Hematopoietic multipotent progenitor cell (in vitro differentiated cells): ENCODE measurements at places on chromosomes 5 and 9.

DNA sequence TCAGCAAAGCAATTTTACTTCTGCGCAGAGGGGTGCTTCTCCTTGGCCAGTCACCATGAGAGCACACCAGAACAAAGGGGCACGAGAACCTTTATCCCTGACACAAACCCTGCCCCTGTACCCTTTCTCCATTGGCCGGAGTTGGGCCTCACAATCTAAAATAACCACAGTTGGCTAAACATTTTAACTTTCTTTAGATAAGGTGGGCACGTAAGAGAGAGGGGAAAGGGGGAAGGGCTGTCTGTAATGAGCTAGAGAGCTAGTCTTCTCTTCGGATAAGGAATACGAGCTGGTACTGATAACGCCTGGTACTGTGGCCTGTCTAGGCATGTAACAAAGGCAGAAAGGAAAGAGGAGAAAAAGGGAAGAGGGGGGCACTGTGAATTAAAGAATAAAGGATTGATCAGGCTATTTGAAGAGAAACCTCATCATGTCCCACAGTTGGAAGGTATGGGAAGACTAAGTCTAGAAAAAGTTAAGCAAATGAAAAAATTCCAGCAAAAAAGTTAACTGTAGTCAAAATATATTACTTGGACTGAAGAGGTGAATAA, 1.8 kb upstream of the IARS1 start:
- no peak for DNase-seq

DNA sequence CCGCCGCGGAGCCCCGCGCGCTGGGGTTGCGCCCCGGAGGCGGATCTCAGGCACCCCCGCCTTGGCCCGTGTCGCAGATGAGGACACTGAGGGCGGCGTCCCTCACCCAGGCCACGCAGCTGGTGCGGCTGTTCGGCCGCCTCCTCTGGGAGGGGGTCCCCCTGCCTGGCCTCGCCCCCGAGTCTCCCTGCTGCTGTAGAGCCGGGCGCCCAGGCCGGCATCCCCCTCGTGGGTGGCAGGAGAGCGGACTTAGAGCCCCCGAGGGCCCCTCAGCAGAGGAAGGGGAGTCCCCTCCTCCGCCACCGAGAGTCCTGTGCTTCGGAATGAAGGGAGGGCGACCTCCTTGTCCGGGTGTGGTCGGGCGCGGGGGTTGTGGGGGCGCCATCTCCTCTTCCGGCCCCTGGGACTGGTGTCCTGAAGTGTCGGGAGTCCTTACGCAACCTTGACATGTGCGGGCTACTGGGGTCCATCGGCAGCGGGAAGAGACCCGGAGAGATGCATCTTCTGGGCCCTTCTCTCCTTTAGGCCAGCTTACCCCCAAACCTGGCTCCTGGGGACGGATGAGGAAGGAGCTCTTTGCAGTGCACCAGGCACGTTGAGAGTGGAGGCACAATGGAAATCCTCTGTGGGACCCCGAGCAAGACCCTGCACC, 11.7 kb upstream of the EXOSC2 start:
- DNase-seq, result no peak

GRCh38 chr5:137292461-137293027, 206.6 kb downstream of the SPOCK1 start:
- DNase-seq, result no peak

GRCh38 chr9:120242116-120242811, 337.7 kb downstream of the CDK5RAP2 start:
- no peak for DNase-seq

GRCh38 chr9:93464395-93464794, 11.0 kb upstream of the FAM120AOS start:
- peak; percentile 9 for DNase-seq

DNA sequence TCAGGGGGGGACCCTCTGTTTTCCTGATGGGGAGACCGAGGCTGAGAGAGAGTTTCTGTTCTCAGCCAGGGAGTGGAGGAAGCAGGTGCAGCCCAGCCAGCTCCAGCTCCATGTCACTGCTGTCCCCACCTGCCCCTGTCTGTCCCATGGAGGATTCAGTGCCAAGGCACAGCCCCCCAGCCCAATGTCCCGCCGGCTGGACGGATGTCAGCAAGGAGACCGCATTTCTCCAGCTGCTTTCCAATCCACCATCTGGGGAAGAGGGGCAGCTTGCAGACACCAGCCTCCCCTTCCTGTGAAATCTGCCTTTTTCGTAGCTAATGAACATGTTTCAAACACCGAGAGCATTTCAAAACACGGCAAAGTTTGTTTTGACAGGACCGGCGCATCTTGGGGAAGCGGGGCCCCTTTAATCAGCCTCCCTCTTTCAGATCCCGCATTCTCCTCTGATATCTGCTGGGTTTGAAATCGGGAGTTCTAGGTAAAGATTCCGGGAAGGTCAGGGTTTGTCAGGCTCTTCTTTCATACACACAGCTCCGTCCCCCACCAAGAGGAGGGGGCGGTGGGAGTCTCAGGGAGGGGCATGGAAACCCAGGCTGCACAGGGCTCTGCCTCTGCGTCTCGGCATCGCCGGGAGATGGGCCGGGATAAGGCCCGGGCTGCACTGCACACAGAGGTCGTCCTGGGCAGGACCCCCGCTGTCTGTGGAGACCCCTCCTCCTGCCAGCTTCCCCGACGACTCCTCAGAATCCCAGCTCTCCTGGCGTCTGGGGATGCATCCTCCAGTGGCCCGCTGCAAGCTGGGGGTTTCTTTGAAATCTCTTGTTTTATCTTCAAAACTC, 74.8 kb downstream of the NEK6 start:
- no peak for DNase-seq

DNA sequence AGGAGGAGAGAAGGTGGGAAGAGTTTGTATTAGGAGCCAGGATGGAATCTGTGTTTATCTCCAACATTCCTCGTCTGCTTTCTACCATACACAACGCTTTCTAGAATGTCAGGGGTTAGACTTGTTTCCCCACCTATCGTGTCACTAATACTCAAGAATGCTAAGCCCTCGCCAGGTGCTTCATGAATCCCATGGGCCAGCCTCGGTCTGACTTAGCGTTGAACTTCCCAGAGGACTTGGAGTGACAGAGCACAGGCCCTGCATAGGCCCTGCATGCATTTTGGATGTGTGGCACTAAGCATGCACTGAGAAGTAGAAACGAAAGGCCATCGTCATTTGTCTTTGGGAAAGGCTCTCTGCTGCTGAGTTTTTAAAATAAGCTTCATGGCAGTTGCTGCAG, 328.7 kb downstream of the NSG2 start:
- DNase-seq, result no peak

DNA sequence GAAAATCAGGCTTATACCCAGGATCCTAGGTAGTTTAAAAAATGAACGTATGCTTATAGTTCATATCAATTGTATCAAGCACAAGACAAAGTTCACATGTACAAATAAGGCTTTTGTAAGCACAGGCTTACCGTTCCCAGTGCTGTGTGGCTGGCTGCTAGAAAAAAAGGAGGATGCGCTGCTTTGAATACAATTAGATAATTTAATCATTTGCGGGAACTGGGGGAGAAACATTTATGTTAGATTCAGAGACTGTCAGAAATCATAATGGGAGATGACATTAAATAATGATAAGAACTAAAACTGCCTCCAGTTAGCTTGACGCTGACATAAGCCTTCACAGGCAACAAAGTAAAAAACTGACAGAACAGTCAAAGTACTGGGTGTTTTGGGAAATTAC, 93.2 kb downstream of the FNBP1 start:
- DNase-seq, result no peak

- DNase-seq, result no peak
Observed at GRCh38 chr5:139199321-139199720, 1.2 kb upstream of the SIL1 start.

GRCh38 chr9:114518120-114518519, 12.8 kb upstream of the WHRN start:
- DNase-seq, result no peak

GRCh38 chr5:93378073-93378472, 202.9 kb downstream of the NR2F1-AS1 start:
- no peak for DNase-seq

DNA sequence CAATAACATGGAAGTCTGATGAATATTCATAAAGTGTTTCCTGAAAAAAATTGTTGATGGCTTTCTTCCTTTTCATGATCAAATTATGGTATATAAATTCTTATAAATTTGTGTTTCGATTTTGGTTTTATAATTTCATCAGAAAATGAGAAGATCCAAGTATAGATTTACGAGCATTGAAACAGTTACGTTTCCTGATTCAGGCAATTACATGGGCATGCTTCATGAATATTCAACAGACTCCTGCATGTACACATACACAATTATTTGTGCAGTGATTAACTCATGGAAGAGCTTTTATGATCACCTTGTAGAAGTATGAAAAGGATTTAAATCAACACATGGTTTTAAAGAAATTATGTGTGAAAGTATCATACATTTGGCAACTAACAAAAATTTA, 136.7 kb downstream of the MPDZ start:
- no peak for DNase-seq

GRCh38 chr5:9864791-9865190, 234.6 kb upstream of the TAS2R1 start:
- DNase-seq, result no peak

DNA sequence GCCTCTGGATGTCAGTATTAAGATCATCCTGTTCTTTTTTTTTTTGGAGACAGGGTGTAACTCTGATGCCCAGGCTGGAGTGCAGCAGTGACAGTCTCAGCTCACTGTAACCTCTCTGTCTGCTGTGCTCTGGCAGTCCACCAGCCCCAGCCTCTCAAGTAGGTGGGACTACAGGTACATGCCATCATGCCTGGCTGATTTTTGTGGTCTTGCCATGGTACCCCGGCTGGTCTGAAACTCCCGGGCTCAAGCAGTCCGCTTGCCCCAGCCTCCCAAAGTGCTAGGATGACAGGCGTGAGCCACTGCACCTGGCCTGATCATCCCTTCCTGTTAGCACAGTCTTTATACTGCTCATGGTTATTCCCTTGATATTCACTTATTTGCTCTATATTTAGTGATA, 3.5 kb downstream of the KDM4C start:
- DNase-seq, result no peak

GRCh38 chr5:172171118-172171517, 16.9 kb downstream of the STK10 start:
- DNase-seq, result no peak

DNA sequence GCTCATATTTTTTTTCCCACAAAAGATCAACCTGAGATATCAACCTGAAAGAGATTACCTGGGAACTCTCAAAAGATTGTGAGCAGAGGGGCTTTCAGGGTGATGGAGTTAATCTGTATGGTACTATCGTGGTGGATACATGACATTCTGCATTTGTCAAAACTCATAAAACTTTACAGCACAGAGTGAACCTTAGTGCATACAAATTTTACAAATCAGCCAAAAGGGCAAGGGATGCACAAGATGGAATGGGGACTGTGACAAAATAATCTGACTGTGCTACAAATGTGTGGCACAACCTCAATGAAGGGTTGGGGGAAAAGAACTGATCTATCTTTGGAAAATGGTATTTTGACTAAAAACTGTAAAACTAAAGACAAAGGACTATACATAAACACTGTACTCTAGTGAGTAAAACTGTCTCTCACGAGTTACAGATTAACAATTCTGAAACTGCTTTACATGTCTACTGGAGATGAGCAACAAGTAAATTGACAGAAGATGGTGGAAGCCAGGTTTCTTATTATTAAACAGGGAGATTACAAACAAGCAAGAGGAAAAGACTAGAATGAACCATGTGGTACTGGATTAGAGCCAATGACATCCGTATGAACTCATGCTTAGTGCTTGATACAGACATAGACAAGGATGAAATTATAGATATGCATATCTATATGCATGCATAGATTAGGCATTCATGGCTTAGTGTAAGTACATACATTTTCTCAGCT, 24.8 kb upstream of the RLN1 start:
- DNase-seq, result no peak

GRCh38 chr5:168313596-168314204, 22.3 kb downstream of the WWC1 start:
- DNase-seq, result no peak

GRCh38 chr5:73151766-73152410, 21.1 kb upstream of the TMEM174 start:
- no peak for DNase-seq

DNA sequence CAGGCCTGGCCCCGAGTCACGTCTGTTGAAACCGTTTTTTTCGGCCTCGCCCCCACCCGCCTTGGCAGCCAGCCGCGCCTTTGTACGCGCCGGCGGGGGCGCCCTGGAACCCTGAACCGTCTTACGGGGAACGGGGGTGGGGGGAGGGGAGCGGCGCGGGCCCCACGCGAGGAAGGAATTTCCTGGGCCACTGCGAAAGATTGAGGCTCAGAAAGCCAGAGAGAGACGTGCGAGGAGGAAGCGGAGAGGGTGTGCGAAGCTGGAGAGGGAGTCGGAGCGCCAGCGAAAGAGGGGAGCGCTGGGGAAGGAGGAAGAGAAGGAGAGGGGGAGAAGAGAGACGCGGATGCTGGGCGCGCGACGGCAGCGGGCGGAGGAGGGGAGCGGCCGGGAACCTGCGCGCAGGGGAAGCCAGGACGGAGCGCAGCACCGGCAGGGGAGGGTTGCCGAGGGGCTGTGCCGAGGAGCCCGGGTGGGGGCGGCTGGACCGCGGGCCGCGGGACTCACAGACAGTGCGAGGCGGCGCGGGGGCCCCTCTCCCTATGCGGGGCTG, 4.6 kb upstream of the PRDM12 start:
- no peak for DNase-seq

- DNase-seq, result no peak
Observed at GRCh38 chr5:160061770-160062169, 52.8 kb downstream of the TTC1 start.

DNA sequence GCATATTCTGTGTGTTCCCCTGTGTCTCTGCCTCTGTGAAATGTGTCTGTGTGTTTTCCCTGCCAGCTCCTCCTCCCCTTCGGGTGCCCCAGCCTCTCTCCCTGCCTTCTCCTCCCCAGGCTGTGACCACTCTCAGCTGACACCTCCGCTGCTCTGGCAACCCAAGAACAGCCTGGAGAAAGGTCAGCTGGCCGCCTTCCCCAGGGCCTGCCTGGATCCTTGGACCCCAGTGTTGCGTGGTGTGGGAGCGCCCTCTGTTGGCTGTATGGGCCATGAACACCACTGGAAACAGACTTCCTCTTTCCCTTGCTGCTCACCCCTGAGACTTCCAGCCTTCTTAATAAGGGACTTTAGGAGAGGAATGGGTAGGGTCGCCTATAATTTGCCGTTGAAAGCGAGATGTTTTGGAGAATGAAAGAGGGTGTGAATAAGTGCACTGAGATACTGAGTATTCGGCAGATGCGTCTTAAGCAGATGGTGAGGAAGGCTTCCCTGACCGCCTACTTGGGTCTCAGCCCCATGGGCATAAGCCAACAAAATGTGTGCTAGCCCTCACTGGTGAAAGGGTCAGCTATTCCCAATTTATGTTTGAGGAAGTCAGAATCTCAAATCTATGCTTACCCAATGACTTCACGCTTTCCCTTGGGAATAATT, 114.9 kb upstream of the TRIM32 start:
- DNase-seq, result peak; percentile 69

DNA sequence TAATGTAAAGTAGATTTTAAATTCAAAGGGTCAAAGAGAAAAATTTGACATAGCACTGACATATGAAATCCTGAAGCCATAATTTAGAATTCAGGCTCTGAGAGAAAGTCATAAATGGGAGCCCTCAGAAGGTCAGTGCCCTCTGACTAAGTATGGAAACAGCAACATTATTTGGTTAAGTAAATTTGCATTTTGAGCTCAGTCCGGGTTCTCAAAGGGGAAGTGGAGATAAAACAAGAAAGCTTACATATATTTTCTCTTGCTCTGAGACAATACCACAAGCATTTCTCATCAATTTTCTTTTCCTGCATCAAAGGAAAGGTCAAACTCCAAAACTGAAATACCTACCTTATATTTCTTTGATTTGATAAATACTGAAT, 348.0 kb downstream of the SEMA5A start:
- no peak for DNase-seq

- no peak for DNase-seq
Observed at GRCh38 chr5:15799612-15800011, 299.6 kb downstream of the FBXL7 start.

GRCh38 chr5:178310130-178310865, 77.7 kb upstream of the PHYKPL start:
- no peak for DNase-seq
